ENCODE measurements at places on chromosomes 3 and 15.

DNA sequence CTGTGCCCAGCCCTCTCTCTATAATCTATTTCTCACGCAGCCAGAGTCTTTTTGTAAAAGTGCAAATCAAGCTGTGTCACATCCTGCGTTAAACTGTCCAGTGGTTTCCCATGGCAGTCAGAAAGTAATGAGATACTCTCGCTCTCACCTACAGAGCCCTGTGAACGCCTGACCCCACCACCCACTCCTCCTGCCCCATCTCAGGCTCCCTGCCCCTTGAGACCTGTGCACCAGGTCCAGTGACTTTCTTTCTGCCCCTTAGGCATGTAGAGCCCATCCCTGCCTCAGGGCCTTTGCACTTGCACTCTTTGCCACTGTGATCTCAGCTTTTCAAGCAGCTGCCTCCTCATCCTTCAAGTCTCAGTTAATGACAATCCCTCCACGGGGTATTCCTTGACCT is 58.3 kb upstream of the RASGRP1 start:
- no peak for DNase-seq

GRCh38 chr3:42129014-42129953 is 38.1 kb downstream of the TRAK1 start:
- no peak for DNase-seq

DNA sequence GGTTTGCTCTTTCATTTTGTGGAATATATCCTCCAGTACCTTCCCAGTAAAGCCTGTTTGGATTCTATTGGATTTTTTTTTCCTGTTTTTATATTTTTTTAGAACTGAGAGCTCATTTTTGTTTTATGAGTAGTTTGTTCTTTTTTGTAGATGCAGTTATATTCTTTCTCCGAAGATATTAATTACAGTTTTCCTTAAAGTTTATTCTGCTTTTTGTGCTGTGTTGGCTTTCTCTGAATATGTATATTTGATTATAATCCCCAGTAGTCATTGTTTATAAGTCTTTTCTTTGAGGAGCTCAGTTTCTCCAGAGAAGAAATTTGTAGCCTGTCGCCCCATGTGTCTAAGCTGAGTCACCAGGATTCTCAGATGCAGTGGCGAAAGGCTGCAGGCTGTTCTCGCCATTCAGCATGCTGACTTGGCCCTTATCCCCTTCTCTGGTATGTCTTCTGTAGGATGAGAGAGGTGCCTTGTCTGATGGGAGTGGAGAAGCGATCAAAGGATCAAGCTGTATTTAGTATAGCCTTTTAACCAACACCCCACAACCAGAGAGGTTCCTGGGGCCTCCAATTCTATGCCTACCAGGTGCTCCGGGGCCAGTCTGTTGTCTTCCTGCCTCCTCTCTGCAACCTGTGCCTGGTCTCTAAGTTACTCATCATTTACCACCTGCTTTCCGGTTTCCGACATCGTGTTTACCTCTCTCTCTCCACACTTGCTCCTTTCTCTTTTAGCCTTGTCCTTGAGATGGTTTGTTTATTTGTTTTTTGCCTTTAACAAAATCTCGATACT is 31.7 kb upstream of the MFSD1 start:
- no peak for DNase-seq

GRCh38 chr3:175546115-175546514 is 687.0 kb downstream of the NAALADL2 start:
- no peak for DNase-seq

DNA sequence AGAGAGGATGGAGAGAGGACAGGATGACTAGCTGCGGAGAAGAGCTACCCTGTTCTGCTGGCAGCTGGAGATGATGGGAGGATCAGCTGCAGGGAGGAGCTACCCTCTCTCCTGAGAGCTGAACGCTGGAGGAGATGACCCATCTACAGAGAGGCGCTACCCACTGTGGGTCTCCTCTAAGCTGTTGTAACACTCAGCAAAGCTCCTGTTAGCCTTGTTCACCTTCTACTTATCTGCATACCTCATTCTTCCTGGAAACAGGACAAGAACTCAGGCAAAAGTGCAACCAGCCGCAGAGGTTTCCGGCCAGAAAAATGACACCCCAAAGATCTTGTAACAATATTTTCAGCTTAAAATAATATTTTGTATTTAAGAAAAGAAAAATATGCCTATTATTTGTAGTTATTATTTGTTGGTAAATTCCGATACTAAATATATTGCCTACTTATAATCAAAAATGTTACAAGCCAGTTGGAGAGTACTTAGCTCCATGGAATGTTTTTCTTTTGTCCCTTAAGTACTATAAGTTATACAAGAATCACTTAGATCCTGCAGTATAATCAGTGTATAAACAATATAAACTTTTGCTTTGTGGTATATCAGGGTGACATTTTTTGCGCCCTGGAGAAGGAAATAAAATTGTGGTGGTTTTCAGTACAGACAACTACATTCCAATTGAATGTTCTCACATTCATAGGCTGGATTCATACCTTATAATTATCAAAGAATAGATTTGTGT is 1188.0 kb upstream of the CADM2 start:
- no peak for DNase-seq

- DNase-seq, result no peak
Observed at GRCh38 chr3:14946236-14946635, 1.1 kb upstream of the NR2C2 start.

- DNase-seq, result no peak
Observed at GRCh38 chr15:48803877-48804276, 7.0 kb downstream of the CEP152 start.

DNA sequence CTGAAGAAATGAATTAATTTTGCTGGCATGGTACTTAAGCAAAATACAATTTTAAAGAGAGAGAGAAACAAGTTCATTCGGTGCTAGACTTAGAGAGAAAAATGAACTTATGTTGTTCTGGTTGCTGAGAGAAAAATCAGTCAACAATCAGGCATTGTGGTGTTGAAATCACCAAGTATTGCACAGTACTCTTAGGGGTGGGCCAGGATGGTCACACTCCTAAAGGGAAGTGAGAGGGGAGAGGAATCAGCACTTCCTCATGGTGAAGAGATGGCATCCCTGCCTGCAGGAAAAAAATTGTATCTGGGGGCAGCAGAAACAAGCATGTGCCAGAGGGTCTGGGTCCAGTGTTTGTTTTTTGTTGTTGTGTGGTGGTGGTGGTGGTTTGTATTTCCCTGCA is 7.0 kb upstream of the DMXL2 start:
- no peak for DNase-seq

DNA sequence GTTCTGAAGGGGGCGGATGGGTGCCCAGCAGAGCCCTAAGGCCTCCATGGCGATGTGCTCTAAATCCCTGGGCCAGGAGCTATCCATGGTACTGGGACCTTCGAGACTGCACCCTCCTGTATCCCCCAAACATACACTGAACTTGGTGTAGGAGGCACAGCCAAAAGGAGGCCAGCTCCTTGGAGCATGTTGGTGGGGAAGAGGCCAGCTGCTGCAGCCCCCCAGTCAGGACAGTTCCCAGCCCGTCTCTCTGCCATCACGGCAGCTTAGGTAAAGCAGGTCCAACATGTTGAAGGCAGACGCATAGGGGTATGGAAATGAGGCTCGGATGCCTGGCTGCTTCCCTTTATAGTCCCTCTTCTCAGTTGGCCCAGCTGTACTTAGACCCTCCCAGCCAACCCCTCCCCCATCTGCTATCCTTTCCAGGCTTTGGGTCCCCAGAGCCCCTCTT is 1.8 kb downstream of the CAMKV start:
- no peak for DNase-seq

DNA sequence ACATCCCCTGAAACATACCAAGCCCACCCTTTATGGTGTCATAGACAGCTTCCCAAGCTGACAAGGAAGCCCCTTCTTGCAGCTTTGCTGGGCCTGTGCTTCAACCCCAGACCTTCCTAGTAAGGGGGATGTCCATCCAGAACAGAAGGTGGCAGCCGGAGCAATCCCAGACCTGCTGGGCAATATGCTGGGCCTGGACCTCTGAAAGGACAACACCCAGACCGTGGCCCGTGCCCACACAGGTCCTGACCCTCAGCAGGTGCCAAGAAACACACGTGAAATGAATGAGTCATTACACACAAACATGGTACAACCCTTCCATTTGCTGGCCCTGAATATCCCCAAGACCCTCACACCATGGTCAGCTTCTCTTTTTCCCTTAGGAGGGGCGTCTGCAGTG is 19.8 kb upstream of the VILL start:
- no peak for DNase-seq

DNA sequence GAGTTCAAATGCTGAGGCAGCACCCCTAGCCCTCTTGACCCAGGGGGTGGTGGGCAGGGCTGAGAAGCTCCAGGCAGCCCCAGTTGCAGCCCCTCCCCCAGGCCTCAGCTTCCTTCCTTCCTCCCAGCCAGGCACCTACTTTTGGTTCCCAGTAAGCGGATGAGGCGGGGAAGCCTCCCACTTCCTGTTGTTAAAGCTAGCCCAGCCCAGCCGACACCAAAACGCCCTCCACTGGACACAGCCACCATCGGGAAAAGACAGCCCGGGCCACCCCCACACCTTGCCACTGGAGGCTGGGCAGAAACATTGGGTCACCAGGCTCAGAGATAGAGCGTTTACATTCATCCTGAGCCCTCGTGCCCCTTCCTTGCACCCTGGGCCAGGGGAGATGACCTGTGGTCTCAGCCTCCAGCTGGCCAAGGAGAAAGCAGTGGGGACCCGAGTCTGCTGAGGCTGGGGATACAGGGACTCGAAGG is 3.5 kb downstream of the DUSP7 start:
- DNase-seq, result peak; percentile 44

GRCh38 chr15:90889313-90889730 is 5.0 kb downstream of the FES start:
- DNase-seq, result no peak

- no peak for DNase-seq
Observed at GRCh38 chr3:188082031-188082430, 71.9 kb upstream of the LPP start.

DNA sequence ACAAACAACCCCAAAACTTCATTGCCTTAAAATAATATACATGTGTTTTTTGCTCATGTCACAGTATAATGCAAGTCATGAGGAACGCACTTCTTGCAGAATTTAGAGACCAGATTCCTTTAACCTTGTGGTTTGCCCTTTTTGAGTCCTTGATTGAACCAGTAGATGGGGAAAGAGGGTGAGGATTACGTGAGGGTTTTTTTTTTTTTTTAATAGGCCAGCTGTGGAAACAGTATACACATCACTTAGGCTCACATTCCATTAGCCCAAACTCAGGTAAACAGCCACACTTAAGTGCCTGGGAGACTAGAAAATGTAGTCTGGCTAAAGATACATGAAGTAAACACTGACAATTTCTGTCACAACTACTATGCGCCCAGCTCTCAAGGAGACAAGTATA is 114.9 kb upstream of the MLF1 start:
- no peak for DNase-seq

- no peak for DNase-seq
Observed at GRCh38 chr3:161941891-161942290, 445.3 kb downstream of the OTOL1 start.

DNA sequence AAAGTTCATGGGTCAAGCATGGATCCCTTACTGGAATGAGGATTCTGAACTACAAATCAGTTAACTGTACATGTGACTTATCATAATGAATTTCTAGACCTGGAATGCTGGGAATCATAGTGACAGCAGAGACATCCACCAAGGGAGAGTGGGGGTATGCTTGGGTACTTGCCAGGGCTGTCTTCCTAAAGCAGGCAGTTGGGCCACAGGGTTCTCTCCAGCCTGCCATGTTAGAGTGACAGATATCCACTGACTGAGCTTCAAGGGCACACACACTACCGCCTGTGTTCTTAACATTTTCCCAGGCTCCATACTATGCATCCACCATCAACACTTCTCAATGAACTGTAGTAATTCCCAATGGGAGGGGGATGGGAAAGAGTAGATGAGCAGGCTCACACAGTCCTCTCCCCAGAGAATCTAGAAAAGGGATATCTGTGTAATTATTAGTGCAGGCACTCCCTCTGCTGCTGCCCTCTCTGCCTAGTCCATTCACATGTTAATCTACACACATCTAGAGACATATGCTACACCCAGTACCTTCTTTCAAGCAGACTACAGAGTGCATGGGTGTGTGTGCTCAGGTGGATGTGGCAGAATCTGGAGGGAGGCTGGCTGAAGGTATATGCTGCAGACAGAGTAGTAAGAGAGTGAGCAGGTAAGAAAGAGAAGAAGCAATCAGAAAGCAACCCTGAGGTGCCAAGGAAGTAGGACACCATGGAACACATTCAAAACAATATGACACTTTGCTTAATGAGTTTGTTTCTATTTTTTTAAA is 3.7 kb downstream of the FSTL1 start:
- no peak for DNase-seq

- DNase-seq, result no peak
Observed at GRCh38 chr15:64691896-64692565, 83.4 kb downstream of the RBPMS2 start.

- no peak for DNase-seq
Observed at GRCh38 chr15:63539521-63539920, 35.1 kb downstream of the USP3 start.

DNA sequence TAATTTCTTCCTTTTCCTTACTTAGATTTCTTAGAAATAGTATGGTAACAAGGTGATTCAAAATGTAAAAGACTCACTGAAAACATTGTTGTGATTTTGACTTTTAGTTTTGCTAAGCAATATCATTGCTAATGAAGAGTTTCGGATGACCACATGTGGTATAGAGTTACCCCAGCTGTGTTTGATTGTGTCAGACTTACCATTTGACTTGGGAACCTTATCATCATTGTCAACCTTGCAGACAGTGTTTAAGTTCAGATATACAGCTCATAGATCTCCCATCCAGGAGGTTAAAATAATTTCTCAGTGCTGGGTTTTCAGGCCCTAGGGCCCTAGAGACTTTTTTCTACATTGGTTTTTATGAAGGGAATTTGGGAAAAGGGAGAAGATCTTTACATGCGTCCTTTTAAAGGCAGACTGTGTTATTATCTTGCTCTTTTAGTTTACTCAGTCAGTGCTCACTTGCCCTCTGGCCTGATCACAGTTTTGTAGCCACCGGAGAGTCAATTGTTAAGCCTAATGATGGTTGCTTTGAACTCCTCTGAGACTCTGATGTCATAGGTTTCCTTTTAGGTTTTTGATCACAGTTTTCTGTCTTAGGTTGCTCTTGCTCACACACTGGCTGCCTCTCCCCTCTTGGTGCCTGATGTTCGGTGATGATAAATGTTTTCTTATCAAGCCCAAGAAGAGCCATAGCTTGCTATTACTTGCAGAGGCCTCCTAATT is 133.5 kb upstream of the ZPLD1 start:
- no peak for DNase-seq

- DNase-seq, result no peak
Observed at GRCh38 chr3:143298380-143298779, 178.8 kb downstream of the CHST2 start.

DNA sequence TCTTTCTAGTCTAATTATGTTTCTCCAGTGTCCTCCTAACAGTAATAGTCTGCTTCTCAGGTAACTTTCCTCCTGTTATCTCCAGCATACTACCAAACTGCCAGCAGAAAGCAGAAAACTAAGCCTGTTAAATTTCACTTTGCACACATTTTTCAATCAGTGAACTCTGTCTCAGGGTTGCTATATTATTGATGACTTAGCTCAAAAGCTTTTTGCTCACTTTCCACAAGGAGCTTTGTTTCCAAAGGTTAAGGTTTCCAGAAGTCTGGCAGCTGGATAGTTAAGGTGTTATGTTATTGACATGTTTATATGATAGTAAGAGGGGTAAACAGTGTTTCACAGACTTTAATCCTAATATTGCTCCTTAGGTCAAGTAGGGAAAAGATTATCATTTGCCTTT is 5.1 kb downstream of the TRPM7 start:
- DNase-seq, result no peak

All from AG09309 (cell line).